WTC11 (cell line): ENCODE measurements at places on chromosomes 5 and 9. TPM values are rescaled to one million over a fixed set of nuclear protein-coding genes. Genes with fewer than 3 reads are reported as not detected.
A peak's percentile ranks its signal among the peaks of the same experiment; 100 is the strongest.

DNA sequence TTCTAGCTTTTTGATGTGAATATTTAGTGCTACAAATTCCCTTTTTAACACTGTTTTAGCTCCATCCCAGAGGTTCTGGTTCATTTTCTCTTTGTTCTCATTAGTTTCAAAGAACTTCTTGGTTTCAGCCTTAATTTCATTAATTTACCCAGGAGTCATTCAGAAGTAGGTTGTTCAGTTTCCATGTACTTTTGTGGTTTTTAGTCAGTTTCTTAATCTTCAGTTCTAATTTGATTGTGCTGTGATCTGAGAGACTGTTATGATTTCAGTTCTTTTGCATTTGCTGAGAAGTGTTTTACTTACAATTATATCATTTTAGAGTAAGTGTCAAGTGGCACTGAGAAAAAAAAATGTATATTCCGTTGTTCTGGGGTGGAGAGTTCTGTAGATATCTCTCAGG, 240.1 kb upstream of the RASA1 start:
- peaks cover 17% of the 10 kb centered on the region for H3K4me1 ChIP-seq
- no peaks in the 10 kb centered on the region; the same call in 1 of the 2 replicates for H3K27me3 ChIP-seq
- no peak overlapping the region for H3K27ac ChIP-seq
- no peaks in the 10 kb centered on the region for H3K36me3 ChIP-seq
- no peak for DNase-seq

GRCh38 chr5:160262151-160263074, 33.1 kb downstream of the FABP6 start:
- H3K27me3 ChIP-seq = no peaks in the 10 kb centered on the region; the same call in 1 of the 2 replicates

- no peaks in the 10 kb centered on the region for H3K36me3 ChIP-seq
- H3K27me3 ChIP-seq = no peaks in the 10 kb centered on the region; the same call in 1 of the 2 replicates
- no peak overlapping the region for H3K4me3 ChIP-seq
- no peak overlapping the region for H3K27ac ChIP-seq
Measured at GRCh38 chr5:169367861-169368260, 66.9 kb upstream of the SLIT3 start.

GRCh38 chr5:172926796-172927195, 32.4 kb upstream of the RPL26L1 start:
- no peak overlapping the region for H3K27ac ChIP-seq
- no peaks in the 10 kb centered on the region for H3K27me3 ChIP-seq
- H3K36me3 ChIP-seq = peaks cover 32% of the 10 kb centered on the region
- no peak overlapping the region for H3K4me3 ChIP-seq

Gene IGIP
- total RNA-seq = 1.2 to 1.7 TPM (median 1.5 TPM) in 3 replicates

GRCh38 chr5:144812763-144813162, 642.1 kb downstream of the KCTD16 start:
- no peak overlapping the region for H3K27ac ChIP-seq
- H3K36me3 ChIP-seq = no peaks in the 10 kb centered on the region
- no peaks in the 10 kb centered on the region for H3K27me3 ChIP-seq

Gene IFNA2
- total RNA-seq = not detected in 3 replicates

Gene SPARC
- 357 to 418 TPM (median 358 TPM) in 3 replicates for total RNA-seq

Gene LCN2
- 1.0 to 3.0 TPM (median 1.3 TPM) in 3 replicates for total RNA-seq

- no peaks in the 10 kb centered on the region; the same call in 1 of the 2 replicates for H3K27me3 ChIP-seq
- H3K4me3 ChIP-seq = no peak overlapping the region
- H3K27ac ChIP-seq = no peak overlapping the region
Measured at GRCh38 chr9:3922846-3923245, 377.0 kb downstream of the GLIS3 start.

Gene PCDHA9
- total RNA-seq = 1.1 to 1.5 TPM (median 1.4 TPM) in 3 replicates

DNA sequence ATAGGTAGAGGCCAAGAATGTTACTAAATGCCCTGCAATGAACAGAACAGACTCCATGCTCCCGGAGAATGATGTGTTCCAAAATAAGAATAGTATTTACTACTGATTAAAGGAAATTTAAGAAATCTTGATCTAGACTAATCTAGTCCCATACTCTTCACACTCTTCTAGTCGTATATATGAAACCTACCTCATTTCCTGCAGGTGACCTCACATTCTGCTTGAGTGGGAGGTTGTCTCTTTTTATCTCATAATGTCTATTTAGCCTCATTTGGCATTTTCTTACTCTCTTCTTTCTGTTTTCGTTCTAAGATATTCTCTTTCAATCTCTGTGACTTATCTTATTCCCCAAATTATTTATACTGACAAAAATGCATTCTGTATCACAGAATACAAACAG, 9.2 kb upstream of the SHOC1 start:
- no peak overlapping the region for H3K4me3 ChIP-seq
- H3K4me1 ChIP-seq = no peaks in the 10 kb centered on the region
- H3K36me3 ChIP-seq = no peaks in the 10 kb centered on the region
- DNase-seq = no peak

GRCh38 chr5:181042036-181042713, 2.1 kb downstream of the BTNL9 start:
- peaks cover 23% of the 10 kb centered on the region for H3K27me3 ChIP-seq
- H3K36me3 ChIP-seq = no peaks in the 10 kb centered on the region
- no peak for DNase-seq
- peaks cover 10% of the 10 kb centered on the region; the same call in 1 of the 2 replicates for H3K4me1 ChIP-seq
- no peak overlapping the region for H3K4me3 ChIP-seq

GRCh38 chr9:120388003-120388855, 191.7 kb downstream of the CDK5RAP2 start:
- H3K4me1 ChIP-seq = peaks cover 6% of the 10 kb centered on the region
- no peak overlapping the region for H3K4me3 ChIP-seq
- peaks cover 30% of the 10 kb centered on the region for H3K36me3 ChIP-seq
- no peaks in the 10 kb centered on the region for H3K27me3 ChIP-seq

Gene IL5
- not detected in 3 replicates for total RNA-seq

DNA sequence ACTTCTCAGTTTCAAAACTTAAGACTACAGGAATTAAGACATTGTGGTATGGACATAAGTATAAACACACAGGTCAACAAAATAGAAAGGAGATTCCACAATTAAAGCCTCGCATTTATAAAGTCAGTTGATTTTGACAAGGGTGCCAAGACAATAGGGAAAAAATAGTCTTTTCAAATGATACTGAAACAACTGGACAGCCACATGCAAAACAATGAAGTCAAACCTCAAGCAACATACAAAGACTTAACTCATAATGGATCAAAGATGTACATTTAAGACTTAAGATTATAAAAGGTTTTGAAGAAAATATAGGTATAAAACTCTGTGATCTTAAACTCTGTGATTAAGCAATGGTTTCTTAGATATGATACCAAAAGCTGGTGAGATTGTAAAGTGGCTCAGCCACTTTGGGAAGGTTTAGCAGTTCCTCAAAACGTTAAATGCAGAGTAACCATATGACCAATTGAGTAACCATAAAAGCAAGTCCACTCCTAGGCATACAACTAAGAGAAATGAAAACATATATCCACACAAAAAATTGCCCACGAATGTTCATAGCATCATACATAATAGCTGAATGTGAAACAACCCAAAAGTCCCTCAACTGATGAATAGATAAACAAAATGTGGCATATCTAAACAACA, 22.0 kb downstream of the HINT1 start:
- no peak overlapping the region for H3K4me3 ChIP-seq
- H3K27ac ChIP-seq = no peak overlapping the region
- peaks cover 8% of the 10 kb centered on the region for H3K4me1 ChIP-seq
- no peaks in the 10 kb centered on the region; the same call in 1 of the 2 replicates for H3K27me3 ChIP-seq
- H3K36me3 ChIP-seq = peaks cover 5% of the 10 kb centered on the region

- no peaks in the 10 kb centered on the region for H3K27me3 ChIP-seq
- peaks cover 22% of the 10 kb centered on the region for H3K4me1 ChIP-seq
- H3K36me3 ChIP-seq = peaks cover 2% of the 10 kb centered on the region
Measured at GRCh38 chr9:35106343-35106730, 3.4 kb upstream of the STOML2 start.

DNA sequence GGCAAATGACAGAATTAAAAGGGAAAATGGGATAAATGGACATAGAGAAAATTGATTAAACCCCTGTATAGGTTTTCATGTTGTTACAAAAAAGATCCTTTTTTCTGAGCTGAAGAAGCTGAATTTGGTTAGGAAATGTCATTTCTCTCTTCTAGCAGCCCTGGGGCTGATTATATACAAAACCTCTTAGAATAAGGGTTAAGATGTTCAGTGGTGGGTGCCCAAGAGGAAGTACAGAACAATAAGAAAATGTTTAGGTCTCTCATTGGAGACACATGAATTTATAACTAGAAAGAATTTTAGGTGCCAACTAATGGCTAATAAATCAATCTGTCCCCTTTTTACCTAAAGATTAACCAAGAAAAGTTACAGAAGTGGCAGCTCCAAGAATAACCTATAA, 14.2 kb downstream of the ABHD17B start:
- H3K4me1 ChIP-seq = peaks cover 76% of the 10 kb centered on the region
- no peak overlapping the region for H3K4me3 ChIP-seq
- peak overlapping the region; percentile 71; the same call in 1 of the 2 replicates for H3K27ac ChIP-seq
- no peaks in the 10 kb centered on the region for H3K27me3 ChIP-seq
- H3K36me3 ChIP-seq = peaks cover 10% of the 10 kb centered on the region
- DNase-seq = no peak

GRCh38 chr9:34526026-34526425, 3.2 kb upstream of the ENHO start:
- no peak overlapping the region for H3K4me3 ChIP-seq
- no peak for DNase-seq
- H3K4me1 ChIP-seq = peaks cover 16% of the 10 kb centered on the region
- H3K27ac ChIP-seq = no peak overlapping the region

- H3K4me1 ChIP-seq = peaks cover 30% of the 10 kb centered on the region
- no peaks in the 10 kb centered on the region for H3K27me3 ChIP-seq
- no peak overlapping the region for H3K4me3 ChIP-seq
- H3K27ac ChIP-seq = no peak overlapping the region
- no peak for DNase-seq
Measured at GRCh38 chr5:78521455-78521854, 127.1 kb downstream of the LHFPL2 start.

DNA sequence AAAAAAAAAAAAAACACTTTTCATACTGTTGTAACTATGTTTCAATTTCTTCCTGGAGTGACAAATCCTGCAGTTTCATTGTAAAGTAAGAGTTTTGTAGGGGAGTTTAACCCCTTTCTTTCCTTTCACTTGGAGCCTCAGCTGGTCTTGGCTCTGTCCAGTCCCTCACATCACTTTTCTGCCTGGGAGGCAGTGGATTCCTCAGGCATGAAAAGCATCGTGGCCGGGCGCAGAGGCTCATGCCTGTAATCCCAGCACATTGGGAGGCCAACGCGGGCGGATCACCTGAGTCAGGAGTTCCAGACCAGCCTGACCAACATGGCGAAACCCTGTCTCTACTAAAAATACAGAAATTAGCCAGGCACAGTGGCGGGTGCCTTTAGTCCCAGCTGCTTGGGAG, 45.6 kb upstream of the MYO10 start:
- no peak overlapping the region for H3K4me3 ChIP-seq
- peak overlapping the region; percentile 78; the same call in 1 of the 2 replicates for H3K27ac ChIP-seq

Gene RNF208
- 13.3 to 14.8 TPM (median 14.3 TPM) in 3 replicates for total RNA-seq

DNA sequence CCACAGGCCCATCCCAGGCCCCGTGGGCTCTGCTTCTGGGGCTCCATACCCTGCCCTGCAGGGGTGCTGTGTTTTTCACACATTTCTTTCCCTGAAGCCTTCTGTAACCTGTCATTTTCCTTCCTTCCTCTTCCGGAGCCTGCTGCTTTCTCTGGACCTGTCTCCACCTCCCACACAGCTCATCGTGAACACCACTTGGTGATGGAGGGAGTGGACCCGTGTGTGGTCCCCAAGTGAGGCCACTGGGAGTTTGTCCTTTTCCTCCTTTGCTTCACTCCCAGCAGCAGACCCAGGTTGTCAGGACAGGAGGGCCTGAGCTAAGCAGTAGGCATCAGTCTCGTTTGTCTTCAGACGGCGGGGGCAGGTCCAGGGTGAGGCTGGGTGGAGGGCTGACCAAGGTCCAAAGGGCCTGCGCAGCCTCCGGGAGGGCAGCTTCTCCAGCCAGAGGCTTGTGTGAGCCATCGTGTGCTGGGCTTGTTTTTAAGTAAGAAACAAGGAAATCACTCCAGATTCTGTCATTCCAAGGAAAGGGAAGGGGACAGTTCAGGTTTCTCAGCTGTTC, 5.8 kb upstream of the POMT1 start:
- no peak overlapping the region for H3K27ac ChIP-seq
- H3K4me1 ChIP-seq = 0 out of 2 replicates have a peak, but pooled peaks cover 5% of the 10 kb centered on the region
- H3K27me3 ChIP-seq = no peaks in the 10 kb centered on the region
- peaks cover 73% of the 10 kb centered on the region for H3K36me3 ChIP-seq
- DNase-seq = no peak

Gene FOCAD
- 34.3 to 37.1 TPM (median 36.3 TPM) in 3 replicates for total RNA-seq

- H3K36me3 ChIP-seq = peaks cover 27% of the 10 kb centered on the region
- H3K27ac ChIP-seq = no peak overlapping the region
- no peaks in the 10 kb centered on the region for H3K27me3 ChIP-seq
- DNase-seq = no peak
Measured at GRCh38 chr9:133861086-133861485, 122.9 kb upstream of the SARDH start.

Gene KCNV2
- total RNA-seq = not detected in 3 replicates

Gene GPR151
- not detected in 3 replicates for total RNA-seq

Gene ADAMTS12
- total RNA-seq = 10.2 to 13.5 TPM (median 11.5 TPM) in 3 replicates

Gene PSIP1
- 302 to 321 TPM (median 311 TPM) in 3 replicates for total RNA-seq

DNA sequence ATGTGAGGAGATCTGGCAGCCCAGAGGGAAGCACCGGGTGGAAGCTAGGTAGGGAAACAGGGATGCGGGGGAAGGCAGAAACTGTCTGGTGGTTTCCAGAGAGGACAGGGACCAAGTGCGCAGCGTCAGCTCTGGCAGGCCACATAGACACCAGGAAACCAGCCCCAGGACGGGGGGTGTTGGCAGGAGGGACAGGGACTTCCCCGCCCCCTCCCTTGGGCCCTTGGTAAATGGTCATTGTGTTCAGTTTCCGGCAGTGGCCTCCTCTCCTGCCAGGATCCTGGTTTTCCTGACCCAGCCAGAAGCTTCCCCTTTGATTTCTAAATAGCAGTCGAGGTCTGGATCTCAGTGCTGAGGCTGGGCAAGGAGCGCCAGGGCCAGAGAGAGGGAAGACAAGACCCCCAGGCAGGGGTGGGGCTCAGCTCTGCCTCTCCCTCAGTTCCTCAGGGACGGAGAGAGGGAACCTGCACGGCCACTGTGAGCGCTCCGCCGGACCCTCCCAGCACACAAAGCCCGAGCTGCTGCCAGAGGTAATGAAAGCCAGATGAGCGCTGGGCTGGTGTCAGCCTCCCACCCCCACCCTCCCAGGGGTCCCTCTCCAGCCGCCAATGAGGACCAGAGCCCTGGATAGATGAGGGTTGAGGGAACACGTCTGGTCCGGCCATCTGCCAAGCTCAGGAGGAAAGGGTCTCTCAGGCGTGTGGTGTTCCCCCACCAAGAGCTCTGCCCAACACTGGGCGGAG, 1.8 kb downstream of the RALGDS start:
- DNase-seq = no peak
- peaks cover 12% of the 10 kb centered on the region for H3K4me1 ChIP-seq
- H3K27ac ChIP-seq = no peak overlapping the region
- H3K4me3 ChIP-seq = peak overlapping the region; percentile 75
- no peaks in the 10 kb centered on the region for H3K36me3 ChIP-seq

Gene IL9
- not detected in 3 replicates for total RNA-seq
